Purkinje cell (primary cell): ENCODE measurements at places on chromosomes 7 and 10. TPM values are rescaled to one million over a fixed set of nuclear protein-coding genes. Genes with fewer than 3 reads are reported as not detected.

Gene FAM25A
- polyA plus RNA-seq, result not detected in 2 replicates

Gene PRKAR2B
- 55.7 and 56.7 TPM in 2 replicates for polyA plus RNA-seq

Gene ADAM22
- 27.2 and 31.7 TPM in 2 replicates for polyA plus RNA-seq

Gene OR2A42
- not detected in 2 replicates for polyA plus RNA-seq

Gene C7orf57
- polyA plus RNA-seq, result 0.41 and 0.87 TPM in 2 replicates

Gene EBF3
- polyA plus RNA-seq, result 12.1 and 16.4 TPM in 2 replicates

Gene PDE6C
- 0.09 TPM in 1 of 2 replicates, not detected in the other for polyA plus RNA-seq

Gene MAGI2
- 58.8 and 67.8 TPM in 2 replicates for polyA plus RNA-seq

Gene FAM24B
- 28.0 and 36.0 TPM in 2 replicates for polyA plus RNA-seq

Gene SUN3
- polyA plus RNA-seq, result not detected in 2 replicates

Gene ZNF25
- 22.0 and 27.8 TPM in 2 replicates for polyA plus RNA-seq

Gene IGF2BP3
- polyA plus RNA-seq, result not detected in 2 replicates

Gene GRM3
- 21.0 and 25.7 TPM in 2 replicates for polyA plus RNA-seq

Gene HTR5A
- 60.9 and 79.7 TPM in 2 replicates for polyA plus RNA-seq

Gene SEMA3E
- 12.5 and 19.8 TPM in 2 replicates for polyA plus RNA-seq

Gene GRM8
- 4.5 and 12.4 TPM in 2 replicates for polyA plus RNA-seq

Gene SPDYE5
- 0.25 and 1.9 TPM in 2 replicates for polyA plus RNA-seq

Gene RBP3
- not detected in 2 replicates for polyA plus RNA-seq

Gene MUC12
- polyA plus RNA-seq, result 1.5 TPM in 1 of 2 replicates, not detected in the other

Gene DMTF1
- polyA plus RNA-seq, result 36.9 and 46.9 TPM in 2 replicates
